ENCODE measurements at places on chromosomes 1 and 21.

DNA sequence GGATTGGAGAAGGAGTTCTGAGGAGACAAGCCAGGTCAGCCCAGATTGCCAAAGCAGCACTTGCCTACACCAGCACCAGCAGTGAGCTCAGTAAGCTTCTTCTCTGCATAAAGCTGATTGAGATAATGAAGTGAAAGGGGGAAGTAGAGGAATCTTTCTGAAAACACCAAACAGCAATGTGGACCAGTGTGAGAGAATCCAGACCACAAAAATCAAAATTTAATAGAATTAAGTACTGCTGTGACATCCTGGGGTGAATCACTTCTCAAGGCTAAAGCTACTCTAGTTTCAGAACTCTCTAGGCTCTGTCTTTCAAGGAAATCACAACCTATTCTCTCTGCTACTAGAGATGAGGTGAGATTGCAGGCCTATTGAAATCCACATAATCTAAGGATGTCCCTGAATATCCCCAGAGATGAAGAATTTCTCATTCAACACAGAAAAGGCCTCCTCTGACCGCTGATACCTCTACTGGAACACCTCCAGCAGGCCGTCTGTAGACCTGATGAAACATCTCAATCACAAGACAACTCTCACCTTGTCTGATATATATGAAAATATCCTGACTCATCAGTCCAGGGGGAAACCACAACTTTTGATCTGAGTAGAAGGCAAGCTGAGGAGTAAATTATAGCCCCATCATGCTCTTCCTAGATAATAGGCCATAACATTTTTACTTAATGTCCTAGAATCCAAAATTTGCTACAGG is at the start of gene FCRL4:
Gene FCRL4, minus strand, starts transcription at position 127 of the 709 bp plus-strand sequence. CDS start 141 bp downstream, outside the sequence.
- no peak for DNase-seq

DNA sequence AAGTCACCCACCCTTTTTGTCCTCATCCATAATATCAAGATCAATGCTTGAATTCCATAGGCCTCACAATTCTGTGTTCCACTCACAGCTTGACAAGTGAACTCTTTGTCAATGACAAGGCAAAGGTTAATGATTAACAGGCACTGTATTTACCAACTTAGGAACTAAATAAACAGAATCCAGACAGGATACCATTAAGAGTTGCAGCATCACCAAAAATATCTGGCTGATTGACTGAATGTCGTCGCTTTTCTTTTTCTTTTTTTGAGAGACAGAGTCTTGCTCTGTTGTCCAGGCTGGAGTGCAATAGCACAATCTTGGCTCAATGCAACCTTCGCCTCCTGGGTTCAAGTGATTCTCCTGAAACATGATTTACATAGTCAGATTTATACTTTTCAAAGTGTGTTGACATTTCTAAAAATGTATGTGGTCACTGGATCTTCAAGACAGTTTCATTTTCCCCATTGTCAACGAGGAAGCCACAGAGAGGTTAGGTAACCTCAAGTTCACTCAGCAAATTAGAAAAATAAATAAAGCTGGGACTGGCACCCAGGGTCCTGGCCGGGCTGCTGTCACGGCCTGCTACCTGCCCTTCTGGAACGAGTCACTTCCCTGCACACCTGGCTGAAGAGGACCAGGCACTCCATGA is 81.0 kb downstream of the PDE9A start:
- no peak for DNase-seq

DNA sequence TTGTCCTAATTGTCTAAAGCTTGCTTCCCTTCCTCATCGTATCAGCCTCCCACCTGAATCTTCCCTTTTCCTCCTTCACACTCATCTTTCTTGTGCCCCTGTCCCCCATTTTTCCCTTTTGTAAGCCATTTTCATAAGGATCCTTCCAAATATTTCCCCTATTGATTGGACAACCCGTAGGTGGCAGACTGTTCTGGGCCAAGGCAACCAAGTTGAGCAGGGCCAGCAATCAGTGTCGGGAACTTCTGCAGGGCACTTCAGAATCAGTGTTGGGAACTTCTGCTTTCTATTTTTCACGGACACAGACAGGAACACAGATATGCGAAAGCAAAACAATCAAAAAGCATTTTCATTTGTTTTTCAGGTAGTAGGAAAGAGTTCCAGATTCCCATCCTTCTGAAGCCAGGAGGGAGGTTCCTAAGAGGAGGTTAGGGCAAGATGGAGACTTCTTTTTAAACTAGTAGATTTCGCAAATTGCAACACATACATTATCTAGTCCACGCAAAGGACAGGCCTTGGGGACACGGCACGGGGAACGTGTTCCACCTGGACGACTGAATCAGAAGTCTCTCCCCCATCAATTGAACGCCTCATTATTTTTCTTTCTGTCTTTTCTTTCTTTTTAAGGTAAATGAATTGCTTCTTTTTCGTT is 691 bp upstream of the MPZL1 start:
- peak; percentile 63 for DNase-seq

DNA sequence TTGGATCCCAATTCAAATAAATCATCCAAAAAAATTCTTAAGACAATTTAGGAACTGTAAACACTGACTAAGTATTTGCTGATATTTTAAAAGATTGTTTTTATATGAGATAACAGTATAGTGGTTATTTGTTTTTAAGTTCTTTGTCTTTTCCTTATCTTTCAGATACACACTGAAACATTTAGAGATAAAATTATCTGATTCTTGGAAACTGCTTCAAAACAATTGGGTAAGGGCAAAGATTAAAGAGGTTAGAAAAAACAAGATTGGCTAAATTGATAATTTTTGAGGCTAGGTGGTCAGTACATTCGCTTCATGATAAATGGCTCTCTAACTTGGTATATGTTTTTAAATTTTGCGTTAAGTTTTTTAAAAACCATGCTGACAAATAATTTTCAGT is 117.3 kb downstream of the PSMG1 start:
- DNase-seq: no peak

DNA sequence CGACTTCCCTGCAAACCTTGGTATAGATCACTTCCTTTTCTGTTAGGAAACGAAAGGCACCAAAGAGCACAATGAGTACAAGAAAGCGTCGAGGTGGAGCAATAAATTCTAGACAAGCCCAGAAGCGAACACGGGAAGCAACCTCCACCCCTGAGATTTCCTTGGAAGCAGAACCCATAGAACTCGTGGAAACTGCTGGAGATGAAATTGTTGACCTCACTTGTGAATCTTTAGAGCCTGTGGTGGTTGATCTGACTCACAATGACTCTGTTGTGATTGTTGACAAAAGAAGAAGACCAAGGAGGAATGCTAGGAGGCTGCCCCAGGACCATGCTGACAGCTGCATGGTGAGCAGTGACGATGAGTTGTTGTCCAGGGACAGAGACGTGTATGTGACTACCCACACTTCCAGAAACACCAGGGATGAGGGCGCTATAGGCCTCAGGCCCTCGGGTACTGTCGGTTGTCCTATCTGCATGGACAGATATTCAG is 18.5 kb downstream of the FAM89A start:
- DNase-seq: peak; percentile 88

GRCh38 chr1:102588536-102588935 is 519.8 kb downstream of the COL11A1 start:
- DNase-seq: peak; percentile 0

DNA sequence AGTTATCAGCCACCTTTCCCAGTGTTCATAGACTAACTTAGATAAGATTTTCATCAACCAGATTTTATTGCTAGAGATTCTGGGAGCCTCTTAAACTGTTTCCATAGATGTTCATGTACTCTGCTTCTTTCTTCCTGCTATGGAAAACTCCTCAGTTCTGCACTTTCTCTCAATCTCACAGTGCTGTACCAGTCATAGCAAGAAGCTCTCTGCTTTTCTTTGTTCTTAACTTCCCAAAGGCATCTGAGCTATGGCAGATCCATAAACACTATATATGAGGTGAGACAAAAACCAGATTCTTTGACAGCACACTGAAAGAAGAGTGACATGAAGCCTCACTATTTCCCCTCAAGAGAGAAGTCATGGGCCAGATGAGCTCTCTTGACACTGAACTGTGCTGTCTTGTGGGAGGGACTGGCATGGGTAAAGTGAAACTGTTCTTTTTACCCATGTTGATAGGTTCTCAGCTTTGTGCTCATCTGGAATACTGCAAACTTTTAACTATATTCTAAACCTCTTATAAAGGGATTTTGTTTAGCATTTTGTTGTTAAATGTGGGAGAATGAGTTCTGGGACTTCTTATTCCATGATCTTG is 64.2 kb upstream of the LYPLAL1 start:
- no peak for DNase-seq

- no peak for DNase-seq
Observed at GRCh38 chr1:104467590-104467989, 717.9 kb downstream of the AMY1C start.

DNA sequence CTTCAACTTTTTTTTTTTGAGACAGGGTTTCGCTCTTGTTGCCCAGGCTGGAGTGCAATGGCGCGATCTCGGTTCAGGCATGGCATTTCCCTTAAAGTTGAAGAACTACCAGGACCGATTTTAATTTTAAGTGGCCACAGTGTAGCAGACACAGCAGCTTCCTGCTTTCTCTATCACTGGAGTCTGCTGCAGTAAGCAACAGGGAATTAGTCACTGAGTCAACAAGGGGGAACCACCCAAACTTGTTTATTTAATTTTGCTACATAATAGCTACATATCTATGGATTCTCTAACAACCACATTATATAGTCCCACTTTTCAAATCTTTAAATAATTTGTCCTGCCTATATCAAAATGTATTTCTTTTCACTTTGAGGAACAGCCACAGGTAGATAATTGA is 12.5 kb upstream of the TNNI3K start:
- no peak for DNase-seq

- DNase-seq: no peak
Observed at GRCh38 chr1:23159963-23160877, 8.4 kb downstream of the LUZP1 start.

Data from iris pigment epithelial cell (primary cell).